Ovary (tissue), 10 donors: ENCODE measurements at places on chromosomes 3 and 15. TPM values are rescaled to one million over a fixed set of nuclear protein-coding genes. Genes with fewer than 3 reads are reported as not detected.
A peak's percentile ranks its signal among the peaks of the same experiment; 100 is the strongest.

CAMKV gene
- polyA plus RNA-seq: not detected

NOX5 gene
- polyA plus RNA-seq: 1.1 TPM

ZKSCAN7 gene
- polyA plus RNA-seq: 4.9 TPM

THRB gene
- 0.91 TPM for polyA plus RNA-seq

IFT122 gene
- polyA plus RNA-seq: 32.6 TPM

WDR93 gene
- 0.24 TPM for polyA plus RNA-seq

SLCO2A1 gene
- 3.6 TPM for polyA plus RNA-seq

CLDN11 gene
- polyA plus RNA-seq: 254 TPM

HIGD2B gene
- polyA plus RNA-seq: not detected

MRAS gene
- 46.4 TPM for polyA plus RNA-seq

THAP10 gene
- 3.7 TPM for polyA plus RNA-seq

CPNE9 gene
- 0.07 TPM for polyA plus RNA-seq

APOD gene
- 161 TPM for polyA plus RNA-seq

DNA sequence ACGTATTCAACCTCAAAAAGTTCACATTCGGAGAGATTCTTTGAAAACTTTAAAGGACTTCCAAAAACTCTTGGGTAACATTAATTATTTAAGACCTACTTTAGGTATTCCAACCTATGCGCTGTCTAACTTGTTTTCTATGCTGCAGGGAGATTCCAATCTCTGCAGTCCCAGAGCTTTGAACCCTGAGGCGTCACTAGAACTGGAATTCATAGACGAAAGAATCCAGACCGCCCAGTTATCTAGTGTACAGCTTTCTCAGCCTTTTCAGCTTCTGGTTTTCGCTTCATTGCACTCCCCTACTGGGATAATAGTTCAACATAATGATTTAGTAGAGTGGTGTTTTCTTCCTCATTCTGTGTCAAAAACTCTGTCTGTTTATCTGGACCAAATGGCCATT lies 711.3 kb downstream of the ROBO1 start:
- no peak for DNase-seq

DNA sequence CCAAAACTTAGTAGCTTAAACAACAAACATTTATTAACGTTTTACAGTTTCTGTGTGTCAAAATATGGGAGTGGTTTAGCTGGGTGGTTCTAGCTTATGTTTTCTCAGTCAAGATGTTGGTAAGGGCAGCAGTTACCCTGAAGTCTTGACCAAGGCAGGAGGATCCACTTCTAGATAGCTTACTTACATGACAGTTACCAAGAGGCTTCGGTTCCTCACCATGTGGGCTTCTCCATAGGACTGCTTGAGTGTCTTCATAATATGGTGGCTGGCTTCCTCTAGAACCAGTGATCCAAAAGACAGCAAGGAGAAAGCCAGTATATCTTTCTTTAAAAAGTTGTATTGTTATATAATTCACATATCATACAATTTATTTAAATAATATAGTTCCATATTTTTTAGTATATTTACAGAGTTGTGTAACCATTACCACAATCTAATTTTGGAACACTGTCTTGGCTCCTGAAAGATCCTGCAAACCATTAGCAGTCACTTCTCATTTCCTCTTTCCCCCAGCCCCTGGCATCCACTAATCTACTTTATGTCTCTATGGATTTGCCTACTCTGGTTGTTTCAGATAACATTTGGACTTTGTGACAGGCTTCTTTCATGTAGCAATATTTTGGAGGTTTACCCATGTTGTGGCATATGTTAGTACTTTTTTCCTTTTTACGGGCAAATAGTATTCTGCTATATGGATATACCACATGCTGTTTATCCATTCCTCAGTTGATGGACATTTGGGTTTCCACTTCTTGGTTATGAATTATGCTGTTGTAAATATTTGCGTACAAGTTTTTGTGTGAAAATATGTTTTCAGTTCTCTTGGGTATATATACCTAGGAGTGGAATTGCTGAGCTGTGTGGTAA lies 33.3 kb downstream of the MAPK6 start:
- DNase-seq: no peak

GRCh38 chr3:20683910-20684309 lies 497.9 kb upstream of the SGO1 start:
- DNase-seq: no peak

GRCh38 chr3:1783995-1784394 lies 314.7 kb upstream of the CNTN4 start:
- no peak for DNase-seq

GRCh38 chr3:109241459-109242186 lies 74.7 kb downstream of the DPPA2 start:
- no peak for DNase-seq

DNA sequence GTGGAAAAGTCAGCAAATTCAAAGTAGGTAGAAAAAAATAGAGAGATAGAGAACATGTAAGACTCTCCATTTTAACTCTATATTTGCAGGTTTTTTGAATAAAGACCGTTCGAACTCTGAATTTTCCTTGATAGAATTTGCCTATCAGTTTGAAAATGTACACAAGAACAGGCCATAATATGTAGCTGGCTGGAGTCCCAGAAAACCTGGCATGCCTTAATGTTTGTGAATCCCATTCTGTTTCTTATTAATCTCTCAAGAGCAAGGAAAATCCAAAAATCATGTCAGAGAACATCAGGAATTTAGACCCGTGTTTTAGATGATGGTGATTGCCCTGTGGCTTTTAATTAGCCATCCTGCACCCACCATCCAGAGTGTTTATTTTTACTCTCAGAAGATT lies 7.2 kb upstream of the CFAP161 start:
- DNase-seq: no peak

- no peak for DNase-seq
Measured at GRCh38 chr3:131020122-131020693, 6.4 kb downstream of the ASTE1 start.

- no peak for DNase-seq
Measured at GRCh38 chr15:36484038-36484778, 95.2 kb upstream of the CDIN1 start.

DNA sequence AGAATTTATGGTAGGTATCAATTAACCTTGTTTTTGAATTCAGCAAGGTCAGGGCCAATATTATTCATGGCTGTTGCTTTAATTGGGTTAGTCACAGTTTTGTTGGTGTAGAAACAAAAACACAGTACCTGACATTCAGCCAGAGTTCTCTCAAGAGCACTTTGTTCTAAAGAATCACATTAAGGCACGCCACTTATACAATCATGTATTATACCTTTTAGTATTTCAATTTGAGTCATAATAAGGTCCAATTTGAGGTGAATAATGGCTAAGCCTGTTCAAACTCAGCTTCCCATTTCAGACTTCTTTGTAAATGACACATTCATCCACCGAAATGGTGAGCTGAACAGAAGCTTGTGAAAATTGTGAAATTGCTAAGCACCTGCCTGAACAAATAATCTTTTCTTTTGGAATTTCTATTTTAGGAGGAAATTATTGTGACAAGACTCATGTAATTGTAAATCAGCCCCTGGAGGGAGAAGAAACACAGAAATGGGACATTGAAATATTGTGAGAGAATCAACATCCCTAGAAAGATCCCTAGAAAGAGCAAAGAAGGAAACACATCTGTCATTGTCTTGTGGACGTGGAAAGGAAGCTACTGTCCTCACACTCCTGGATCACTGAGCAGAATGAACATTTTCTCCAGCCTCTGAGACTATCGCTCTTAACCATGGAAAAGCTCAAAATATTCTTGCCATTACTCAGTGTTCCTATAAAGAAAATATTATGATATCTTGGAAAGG lies 29.3 kb downstream of the RIOX2 start:
- no peak for DNase-seq

- DNase-seq: no peak
Measured at GRCh38 chr15:75061272-75061671, 37.9 kb downstream of the PPCDC start.

- no peak for DNase-seq
Measured at GRCh38 chr3:175176556-175176955, 317.4 kb downstream of the NAALADL2 start.

DNA sequence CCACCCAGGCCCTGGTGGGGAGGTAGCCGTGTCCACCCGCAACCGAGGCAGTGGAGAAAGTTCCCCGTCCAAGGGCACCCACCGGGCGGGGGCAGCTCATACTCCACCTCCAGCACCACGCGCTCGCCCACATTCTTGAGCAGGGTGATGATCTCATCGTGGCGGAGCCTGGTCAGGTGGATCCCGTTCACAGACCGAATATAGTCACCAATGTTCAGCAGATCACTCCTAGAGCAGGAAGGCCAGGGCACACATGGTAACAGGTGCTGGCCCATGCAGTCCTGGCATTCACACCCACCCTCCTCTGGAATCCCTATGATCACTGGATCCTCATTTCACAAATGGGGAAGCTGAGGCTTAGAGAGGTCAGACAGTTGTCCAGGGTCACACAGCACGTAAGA lies 15.8 kb downstream of the GRIP2 start:
- peak; percentile 13 for DNase-seq

DNA sequence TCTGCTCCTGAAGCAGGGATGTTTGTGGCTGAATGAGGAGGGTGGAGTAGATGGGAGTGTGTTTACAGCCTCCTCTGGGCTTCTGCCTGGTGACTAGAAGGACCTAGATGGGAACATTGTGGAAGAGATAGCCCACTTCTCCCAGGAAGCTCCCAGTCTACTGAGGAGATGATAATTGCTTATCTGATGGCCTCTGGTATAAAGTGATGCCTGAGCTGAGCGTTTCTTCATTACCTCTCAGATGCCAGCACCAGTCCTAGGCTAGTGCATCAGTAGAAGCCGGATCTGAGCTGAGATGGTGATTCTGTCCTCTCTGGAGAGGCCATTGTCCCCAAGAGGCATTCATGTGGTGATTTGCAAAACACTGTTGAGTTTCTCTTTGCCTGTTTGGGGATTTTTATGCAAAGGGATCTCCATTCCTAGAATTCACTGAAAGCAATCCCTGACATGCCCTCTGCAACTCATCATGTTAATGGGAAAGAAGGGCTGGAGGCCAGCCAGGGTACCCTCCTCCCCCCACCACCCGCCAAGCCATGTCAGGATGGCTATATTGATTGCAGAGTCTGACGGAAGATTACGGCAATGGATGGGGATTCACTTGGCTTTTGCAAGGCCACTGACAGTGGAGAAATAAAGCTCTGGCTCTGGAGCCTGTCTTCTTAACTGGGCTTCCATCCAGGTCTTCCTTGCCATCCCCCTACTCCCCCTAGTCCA lies 166.4 kb upstream of the ROPN1 start:
- no peak for DNase-seq

DNA sequence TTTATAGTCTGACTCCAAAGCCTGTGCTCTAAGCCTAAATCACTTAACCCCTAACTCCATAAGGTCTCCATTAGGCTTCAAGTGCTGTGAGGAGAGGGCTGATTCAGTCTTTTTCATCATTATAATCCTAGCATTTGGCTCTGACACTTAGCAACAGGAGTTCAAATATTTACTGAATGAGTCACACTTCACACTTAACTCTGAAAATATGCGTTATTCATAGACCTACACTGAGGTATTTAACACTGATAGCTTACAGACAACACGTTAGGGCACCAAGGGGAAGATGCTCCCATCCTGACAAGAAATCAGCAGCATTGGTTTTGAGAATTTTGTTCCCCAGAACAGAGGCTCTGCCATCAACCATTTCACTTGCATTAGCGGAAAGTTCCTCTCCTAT lies 53.5 kb downstream of the MSL2 start:
- no peak for DNase-seq

GRCh38 chr15:82823049-82823448 lies 13.6 kb downstream of the WHAMM start:
- no peak for DNase-seq

- no peak for DNase-seq
Measured at GRCh38 chr3:181917027-181917426, 205.3 kb downstream of the SOX2 start.

GRCh38 chr3:133691273-133692107 lies 29.7 kb upstream of the TOPBP1 start:
- no peak for DNase-seq

- DNase-seq: peak; percentile 37
Measured at GRCh38 chr3:61894988-61895935, 333.9 kb downstream of the PTPRG start.
